T-helper 2 cell treated with Interferon-gamma antibody and Interleukin-4, amounts not matched to agents 5 μg/mL and 100 μg/mL, for 36 hours (primary cell): ENCODE measurements at places on chromosomes 3 and 15.

GRCh38 chr3:146250449-146251382 lies at the start of gene PLSCR4:
PLSCR4 (minus strand) TSS chr3:146251105; CDS start chr3:146222071, 29,034 bp downstream.
- H3K4me3 ChIP-seq = peak within 1 kb of the TSS; percentile 69
- no peaks in the 10 kb centered on the region for H3K36me3 ChIP-seq
- H3K27ac ChIP-seq = no peak within 1 kb of the TSS
- no peaks in the 10 kb centered on the region for H3K4me1 ChIP-seq
- peaks cover 31% of the 10 kb centered on the region for H3K27me3 ChIP-seq
- no peak for DNase-seq

- DNase-seq = no peak
- no peak overlapping the region for H3K4me3 ChIP-seq
- no peaks in the 10 kb centered on the region for H3K36me3 ChIP-seq
- no peak overlapping the region for H3K27ac ChIP-seq
- H3K27me3 ChIP-seq = no peaks in the 10 kb centered on the region
These were observed 161.6 kb downstream of the TCF12 start for GRCh38 chr15:57079931-57080620.

GRCh38 chr3:81320862-81321261 lies 440.6 kb downstream of the GBE1 start:
- H3K27ac ChIP-seq = no peak overlapping the region
- H3K36me3 ChIP-seq = no peaks in the 10 kb centered on the region
- DNase-seq = no peak
- no peaks in the 10 kb centered on the region for H3K4me1 ChIP-seq

DNA sequence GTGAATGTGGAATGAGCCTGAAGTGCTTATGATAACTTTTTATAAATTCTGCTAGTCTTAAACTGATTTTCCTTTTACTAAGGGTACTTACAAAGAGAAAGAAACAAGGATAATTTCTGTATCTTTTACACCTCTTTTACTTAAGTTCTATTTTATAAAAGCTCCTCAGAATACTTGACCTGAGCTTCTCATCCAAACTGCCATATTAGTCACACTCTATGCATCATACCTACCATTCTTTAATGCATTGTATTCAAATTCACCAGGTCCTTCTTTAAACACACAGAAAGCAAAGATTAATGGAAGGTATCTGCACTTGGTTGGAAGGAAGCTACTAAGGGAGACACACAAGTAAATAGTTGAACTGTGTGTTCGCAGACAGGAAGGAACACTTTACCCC lies 1.6 kb upstream of the TOPAZ1 start:
- peaks cover 19% of the 10 kb centered on the region for H3K27me3 ChIP-seq
- no peak overlapping the region for H3K4me3 ChIP-seq
- H3K36me3 ChIP-seq = no peaks in the 10 kb centered on the region
- no peak for DNase-seq
- H3K4me1 ChIP-seq = peaks cover 3% of the 10 kb centered on the region

DNA sequence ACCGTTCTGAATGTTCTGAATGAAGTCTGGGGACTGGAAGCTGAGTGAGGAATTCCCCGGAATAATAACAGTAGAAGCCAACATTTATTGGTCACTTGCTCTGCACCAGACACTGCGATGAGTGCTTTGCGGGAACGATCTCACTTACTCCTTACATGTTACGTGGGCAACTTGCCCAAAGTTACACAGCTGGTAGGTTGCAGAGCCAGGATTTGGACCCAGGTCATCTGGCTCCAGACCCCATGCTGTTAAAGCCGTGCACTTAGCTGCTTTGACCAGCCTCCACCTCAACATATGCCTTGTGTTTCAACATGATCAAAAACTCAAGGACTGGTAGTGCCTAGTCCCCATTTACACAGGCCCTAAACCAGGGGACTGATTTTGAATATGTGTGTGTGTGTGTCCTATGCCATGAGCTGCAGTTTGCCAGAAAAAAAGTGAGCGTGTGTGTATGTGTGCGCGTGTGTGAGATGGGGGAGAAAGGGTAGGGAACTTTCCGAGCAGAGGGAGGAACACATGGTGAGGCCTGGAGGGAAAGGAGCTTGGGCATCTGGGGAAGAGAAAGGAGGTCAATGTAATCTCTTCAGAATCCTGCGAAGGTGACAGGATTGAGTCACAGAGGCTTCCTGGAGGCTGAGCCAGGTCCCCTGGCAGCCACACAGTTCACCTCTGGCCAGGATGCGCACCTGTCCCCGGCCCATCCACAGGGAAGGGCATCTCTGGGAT lies 28.9 kb downstream of the LINGO1 start:
- H3K36me3 ChIP-seq = no peaks in the 10 kb centered on the region
- no peaks in the 10 kb centered on the region for H3K4me1 ChIP-seq
- peaks cover 3% of the 10 kb centered on the region for H3K27me3 ChIP-seq
- no peak overlapping the region for H3K4me3 ChIP-seq
- no peak for DNase-seq

DNA sequence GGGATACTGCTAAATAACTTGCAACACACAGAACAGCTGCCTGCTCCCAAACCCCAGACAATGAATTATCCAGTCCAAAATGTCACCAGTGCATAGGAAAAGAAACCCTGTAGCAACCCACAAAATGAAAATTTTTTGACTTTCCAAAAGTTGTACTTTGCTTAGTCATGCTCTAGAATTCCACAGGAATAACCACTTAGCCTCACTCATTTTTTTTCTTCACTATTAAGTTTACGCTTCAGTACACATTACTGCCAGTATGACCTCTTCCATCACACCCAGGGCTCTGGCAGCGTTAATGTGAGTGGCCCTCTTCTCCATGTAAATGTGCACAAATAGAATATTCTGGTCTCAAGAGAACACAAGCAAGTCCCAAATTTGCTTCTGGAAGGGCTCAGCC lies 259.8 kb downstream of the MAGI1 start:
- no peak overlapping the region for H3K27ac ChIP-seq
- H3K4me3 ChIP-seq = no peak overlapping the region
- H3K36me3 ChIP-seq = no peaks in the 10 kb centered on the region
- no peaks in the 10 kb centered on the region for H3K27me3 ChIP-seq

DNA sequence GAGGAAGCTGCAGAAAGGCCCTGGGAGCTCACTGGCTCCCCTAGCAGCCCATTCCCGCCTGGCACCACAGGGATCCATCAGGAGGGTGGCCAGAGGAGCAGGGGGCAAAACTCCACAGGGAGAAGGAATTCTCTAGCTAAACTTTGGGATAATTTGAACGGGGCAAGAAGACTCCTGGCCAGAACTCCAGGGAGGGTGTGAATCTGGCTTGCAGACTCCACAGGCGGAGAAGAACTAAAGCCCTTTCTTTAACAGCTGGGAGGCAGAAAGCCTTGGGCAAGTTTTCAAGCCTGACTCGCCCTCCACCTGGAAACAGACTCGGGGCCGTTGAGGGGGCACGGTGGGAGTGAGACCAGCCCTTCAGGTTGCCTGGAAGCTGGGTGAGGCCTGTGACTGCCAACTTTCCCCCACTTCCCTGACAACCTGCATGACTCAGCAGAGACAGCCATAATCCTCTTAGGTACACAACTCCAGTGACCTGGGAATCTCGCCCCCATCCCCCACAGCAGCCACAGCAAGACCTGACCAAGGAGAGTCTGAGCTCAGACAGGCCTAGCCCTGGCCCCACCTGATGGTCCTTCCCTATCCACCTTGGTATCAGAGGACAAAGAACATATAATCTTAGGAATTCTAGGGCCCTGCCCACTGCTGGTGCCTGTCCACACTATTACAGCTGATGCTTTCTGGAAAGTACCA lies 28.6 kb downstream of the SLC27A2 start:
- H3K4me1 ChIP-seq = peaks cover 4% of the 10 kb centered on the region
- no peak overlapping the region for H3K4me3 ChIP-seq
- no peaks in the 10 kb centered on the region for H3K27me3 ChIP-seq
- no peak overlapping the region for H3K27ac ChIP-seq
- H3K36me3 ChIP-seq = peaks cover 78% of the 10 kb centered on the region

DNA sequence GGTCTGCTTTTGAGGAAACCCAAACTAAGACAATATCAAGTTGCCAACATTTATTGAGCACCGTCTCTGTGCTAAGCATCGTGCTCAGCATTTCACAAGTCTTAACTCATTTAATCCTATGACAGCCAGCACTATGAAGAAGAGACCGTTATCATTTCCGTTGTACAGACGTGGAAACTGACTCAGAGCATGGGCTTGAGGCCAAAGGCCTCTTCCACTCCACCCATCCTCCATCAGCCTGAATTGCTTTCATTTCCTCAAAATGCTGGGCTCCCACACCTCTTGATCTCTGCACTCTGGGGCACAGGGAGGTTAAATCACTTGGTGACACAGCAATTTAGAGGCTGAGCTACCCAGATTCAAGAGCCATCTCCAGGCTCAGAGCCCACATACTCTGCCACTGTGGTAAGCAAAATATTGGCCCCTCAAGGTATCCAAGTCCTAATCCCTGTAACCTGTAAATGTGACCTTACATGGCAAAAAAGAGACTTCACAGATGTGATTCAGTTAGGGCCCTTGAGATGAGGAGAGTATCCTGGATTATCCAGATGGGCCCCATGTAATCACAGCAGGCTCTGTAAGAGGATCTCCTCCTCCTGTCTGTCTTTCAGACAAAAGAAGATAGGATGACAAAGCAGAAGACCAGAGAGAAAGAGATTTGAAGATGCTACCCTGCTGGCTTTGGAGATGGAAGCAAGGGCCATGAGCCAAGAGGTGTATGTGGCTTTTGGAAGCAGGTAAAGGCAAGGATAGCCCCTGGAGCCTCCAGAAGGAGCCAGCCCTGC lies 24.3 kb upstream of the FLNB start:
- peaks cover 23% of the 10 kb centered on the region for H3K4me1 ChIP-seq
- peak overlapping the region; percentile 93 for H3K27ac ChIP-seq
- peak; percentile 74 for DNase-seq
- H3K4me3 ChIP-seq = peak overlapping the region; percentile 52

GRCh38 chr3:122862381-122862780 lies 67.5 kb downstream of the SLC49A4 start:
- no peak overlapping the region for H3K4me3 ChIP-seq
- no peaks in the 10 kb centered on the region for H3K4me1 ChIP-seq
- peaks cover 3% of the 10 kb centered on the region for H3K36me3 ChIP-seq
- DNase-seq = no peak

GRCh38 chr3:43883729-43884396 lies 193.1 kb downstream of the ABHD5 start:
- no peak overlapping the region for H3K4me3 ChIP-seq
- no peaks in the 10 kb centered on the region for H3K4me1 ChIP-seq
- peaks cover 12% of the 10 kb centered on the region for H3K27me3 ChIP-seq
- H3K27ac ChIP-seq = no peak overlapping the region
- H3K36me3 ChIP-seq = no peaks in the 10 kb centered on the region

DNA sequence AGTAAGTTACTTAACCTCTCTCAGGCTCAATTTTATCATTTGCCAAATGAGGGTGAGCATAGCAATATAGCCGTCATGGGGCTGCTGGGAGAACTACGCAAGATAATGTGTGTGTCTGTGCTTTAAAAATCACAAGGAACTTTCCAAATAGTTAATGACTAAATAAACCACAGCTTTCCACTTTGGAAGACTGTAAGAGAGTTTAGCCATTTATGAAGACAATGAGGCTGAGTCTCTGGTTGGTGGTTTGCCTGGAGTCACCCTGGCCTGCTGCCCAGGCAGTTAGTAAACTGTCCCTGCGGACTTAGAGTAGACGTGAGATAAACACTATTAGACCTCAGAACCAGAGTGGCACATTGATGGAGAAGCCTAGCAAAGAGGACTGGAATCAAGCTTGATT lies 357.7 kb downstream of the CLSTN2 start:
- no peaks in the 10 kb centered on the region for H3K36me3 ChIP-seq
- DNase-seq = no peak
- H3K4me3 ChIP-seq = no peak overlapping the region
- H3K27ac ChIP-seq = no peak overlapping the region

DNA sequence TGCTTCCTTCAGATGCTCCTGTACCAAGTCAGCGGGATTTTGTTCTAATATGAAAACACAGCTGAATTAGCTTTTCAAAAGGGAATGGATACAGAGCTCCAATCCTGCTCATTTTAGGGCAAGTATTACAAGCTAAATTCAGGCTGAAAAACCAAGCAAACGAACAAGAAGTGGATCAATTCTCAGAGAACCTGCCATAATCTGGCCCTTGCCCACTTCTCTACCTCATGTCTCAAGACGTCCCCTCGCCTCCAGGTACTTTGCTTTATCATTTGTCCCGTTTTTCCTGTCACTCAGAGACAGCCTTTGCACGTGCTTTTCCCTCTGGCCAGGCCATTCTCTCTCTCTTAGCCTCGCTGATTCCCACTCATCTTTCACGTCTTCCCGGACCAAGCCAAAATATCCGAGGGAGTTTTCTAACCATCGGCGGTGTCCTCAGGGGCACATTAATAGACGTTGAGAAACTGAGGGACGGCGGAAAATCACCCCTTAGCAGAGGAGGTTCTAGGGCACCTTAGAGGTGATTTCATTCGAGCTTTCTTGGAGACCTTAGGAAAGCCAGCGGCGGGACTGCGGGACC lies 654 bp downstream of the SUSD5 start:
- H3K4me3 ChIP-seq = no peak overlapping the region
- H3K27me3 ChIP-seq = peaks cover 54% of the 10 kb centered on the region
- no peak overlapping the region for H3K27ac ChIP-seq
- no peaks in the 10 kb centered on the region for H3K36me3 ChIP-seq

GRCh38 chr3:12447075-12447474 lies 37.2 kb upstream of the TSEN2 start:
- no peak for DNase-seq
- peak overlapping the region; percentile 17 for H3K27ac ChIP-seq
- peaks cover 9% of the 10 kb centered on the region for H3K27me3 ChIP-seq

DNA sequence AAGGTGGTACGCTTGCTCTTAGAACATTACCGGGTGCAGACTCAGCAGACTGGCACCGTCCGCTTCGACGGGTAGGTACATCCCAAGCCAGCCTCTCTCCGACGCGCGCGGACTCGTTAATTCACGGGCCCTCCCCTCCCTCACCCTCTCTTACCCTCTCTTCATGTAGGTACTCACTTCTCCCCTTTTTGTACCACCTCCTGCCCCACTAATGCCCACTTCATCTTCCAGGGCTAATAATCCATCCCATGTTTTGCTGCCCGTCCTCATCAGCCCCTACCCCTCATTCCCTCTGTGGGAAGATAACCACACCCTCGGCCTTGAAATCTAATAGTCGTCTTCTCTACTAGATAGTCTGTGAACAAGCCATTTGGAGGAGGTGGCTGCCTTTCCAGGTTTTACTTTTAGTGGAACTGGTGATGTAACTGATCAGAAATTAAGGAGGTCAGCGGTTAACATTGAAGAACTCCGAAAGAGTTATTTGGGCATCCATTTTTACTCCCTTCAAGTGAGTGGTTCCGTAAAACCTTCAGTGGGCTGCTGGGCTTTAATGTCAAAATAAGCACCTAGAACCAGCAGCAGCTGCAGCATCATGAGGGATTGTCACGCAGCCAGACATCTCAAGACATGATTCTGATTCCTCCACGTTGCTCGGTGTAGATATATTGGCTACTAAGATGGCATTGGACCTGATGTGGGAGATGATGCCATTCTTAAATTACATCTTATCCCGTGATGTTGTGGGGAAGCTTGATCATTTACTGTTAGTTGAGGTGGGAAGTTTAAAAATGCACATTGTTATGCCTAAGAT lies 1.3 kb downstream of the FEM1B start:
- H3K4me3 ChIP-seq = peak overlapping the region; percentile 99
- peak overlapping the region; percentile 97 for H3K27ac ChIP-seq
- H3K27me3 ChIP-seq = no peaks in the 10 kb centered on the region
- H3K4me1 ChIP-seq = peaks cover 38% of the 10 kb centered on the region
- peaks cover 24% of the 10 kb centered on the region for H3K36me3 ChIP-seq

GRCh38 chr3:128312271-128312670 lies 154.4 kb downstream of the DNAJB8 start:
- peaks cover 9% of the 10 kb centered on the region for H3K4me1 ChIP-seq
- H3K4me3 ChIP-seq = no peak overlapping the region
- H3K36me3 ChIP-seq = peaks cover 2% of the 10 kb centered on the region
- H3K27ac ChIP-seq = no peak overlapping the region

- no peak overlapping the region for H3K4me3 ChIP-seq
- no peak overlapping the region for H3K27ac ChIP-seq
- no peaks in the 10 kb centered on the region for H3K36me3 ChIP-seq
- no peaks in the 10 kb centered on the region for H3K4me1 ChIP-seq
- no peak for DNase-seq
These were observed 166.2 kb downstream of the LRTM1 start for GRCh38 chr3:54761637-54762036.
